Progenitor cell of endocrine pancreas (in vitro differentiated cells): ENCODE measurements at places on chromosomes 5 and 9.
A peak's percentile ranks its signal among the peaks of the same experiment; 100 is the strongest.

DNA sequence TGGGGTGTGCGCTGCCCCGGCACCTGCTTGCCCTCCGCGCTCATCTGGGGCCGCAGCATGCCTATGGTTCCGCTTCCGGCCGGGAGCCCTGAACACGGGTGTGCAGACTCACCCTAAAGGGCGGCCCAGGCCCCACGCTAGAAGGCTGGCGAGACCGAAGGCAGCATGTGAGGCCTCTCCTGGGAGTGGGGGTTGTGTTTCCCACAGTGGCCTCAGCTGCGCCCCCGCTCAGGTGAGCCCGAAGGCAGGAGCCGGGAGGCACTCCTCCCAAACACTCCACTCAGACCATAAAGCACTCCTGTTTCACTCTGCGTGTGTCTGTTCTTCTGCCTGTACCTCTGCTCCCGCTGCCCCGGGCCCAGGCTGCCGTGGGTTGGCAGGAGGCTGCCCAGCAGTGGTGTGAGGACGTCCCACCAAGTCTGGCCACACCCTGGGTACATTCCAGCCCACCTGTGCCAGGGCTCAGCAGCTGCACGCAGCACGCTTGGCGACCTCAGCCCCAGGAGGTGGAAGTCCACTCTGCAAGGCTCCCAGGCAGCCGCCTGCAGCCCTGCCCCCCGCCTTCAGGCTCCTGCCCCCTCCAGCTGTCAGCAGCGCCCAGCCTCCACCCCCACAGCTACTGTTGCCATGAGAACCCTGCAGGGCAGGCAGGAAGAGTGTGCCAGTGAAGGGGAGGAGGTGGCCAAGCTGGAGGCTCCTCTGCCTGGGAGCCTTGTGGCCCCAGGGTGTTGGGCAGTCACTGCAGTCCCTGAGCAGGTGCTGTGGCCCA, 1.2 kb upstream of the AJM1 start:
- no peak for DNase-seq

- DNase-seq, result no peak
Observed at GRCh38 chr5:52746539-52746938, 41.2 kb upstream of the ITGA1 start.

GRCh38 chr5:90171466-90171865, 238.1 kb downstream of the CETN3 start:
- no peak for DNase-seq

DNA sequence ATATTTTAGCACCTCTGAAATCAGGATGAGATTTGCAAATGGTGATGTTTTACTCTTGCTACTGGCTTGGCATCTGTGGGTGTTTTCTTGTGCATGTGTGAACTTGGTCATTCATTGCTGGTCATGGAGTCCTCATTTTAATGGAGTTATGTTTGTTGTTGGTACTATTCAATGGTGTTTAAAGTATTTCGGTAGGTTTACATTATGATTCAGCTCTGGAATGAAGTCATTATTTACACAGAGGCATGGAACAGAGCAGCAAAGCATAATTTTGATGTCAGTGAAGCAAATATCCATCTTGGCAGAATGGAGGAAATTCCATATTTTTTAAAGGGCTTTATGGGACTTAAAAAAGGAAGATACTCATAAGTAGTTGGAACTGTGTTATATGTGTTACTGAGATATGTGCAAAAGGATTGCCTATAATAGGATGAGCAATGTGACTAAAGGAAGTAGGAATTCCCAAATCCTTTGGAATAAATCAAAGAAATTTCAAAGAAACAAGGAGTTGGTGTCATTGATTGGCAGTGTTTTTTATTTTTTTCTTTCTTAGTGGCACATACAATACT, 147.4 kb downstream of the ACTBL2 start:
- DNase-seq, result no peak

DNA sequence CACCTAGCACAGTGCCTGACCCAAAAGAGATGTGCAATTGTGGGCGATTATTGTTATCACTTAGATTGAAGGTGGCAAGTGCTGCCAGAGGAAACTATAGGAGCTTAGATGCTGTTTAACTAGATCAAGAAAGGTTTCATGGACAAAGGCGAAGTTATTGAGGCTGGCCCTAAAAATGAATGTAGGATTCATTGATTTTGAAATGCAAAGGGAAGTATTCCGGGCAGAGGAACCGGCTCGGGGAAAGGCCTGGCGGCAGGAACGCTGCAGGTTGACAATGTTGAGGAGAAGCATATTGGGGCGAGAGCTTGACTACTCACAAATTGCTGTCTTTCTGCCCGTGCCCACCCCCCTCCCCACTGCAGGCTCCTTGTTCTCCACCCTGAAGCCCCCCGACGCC, 37.4 kb upstream of the TTC1 start:
- no peak for DNase-seq

GRCh38 chr9:18208166-18209059, 265.5 kb upstream of the ADAMTSL1 start:
- peak; percentile 44 for DNase-seq

GRCh38 chr9:135123773-135124134, 36.3 kb downstream of the OLFM1 start:
- no peak for DNase-seq

DNA sequence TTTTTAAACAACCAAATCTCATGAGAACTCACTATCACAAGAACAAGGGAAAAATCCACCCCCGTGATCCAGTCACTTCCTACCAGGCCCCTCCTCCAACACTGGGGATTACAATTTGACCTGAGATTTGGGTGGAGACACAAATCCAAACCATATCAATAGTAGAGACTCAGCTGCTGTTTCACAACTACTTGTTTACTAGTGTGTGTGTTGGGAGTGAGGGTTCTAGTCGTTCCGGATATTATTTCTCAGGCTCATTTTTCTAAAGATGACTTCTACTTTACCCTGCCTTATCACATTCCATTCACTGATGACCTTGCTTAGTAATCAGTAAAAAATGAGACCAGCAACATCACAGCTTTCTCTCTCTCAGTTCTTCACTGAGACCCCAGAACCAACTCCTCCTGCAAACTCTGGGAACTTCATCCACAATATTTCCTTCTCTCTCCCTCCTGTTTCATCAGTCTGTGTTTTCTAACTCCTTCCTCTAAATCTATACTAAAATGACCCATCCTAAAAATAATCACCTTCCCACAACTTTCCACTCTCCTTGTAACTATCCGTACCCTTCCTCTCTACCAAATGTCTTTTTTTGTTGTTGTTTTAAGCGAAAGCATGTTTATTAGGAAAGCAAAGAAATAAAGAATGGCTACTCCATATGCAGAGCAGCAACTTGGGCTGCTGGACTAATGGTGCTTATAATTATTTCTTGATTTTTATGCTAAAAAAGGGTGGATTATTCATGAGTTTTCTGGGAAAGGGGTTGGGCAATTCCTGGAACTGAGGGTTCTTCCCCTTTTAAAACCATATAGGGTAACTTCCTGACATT, 121.5 kb upstream of the SPRY4 start:
- no peak for DNase-seq

GRCh38 chr5:133706506-133707430, 94.4 kb upstream of the FSTL4 start:
- no peak for DNase-seq

DNA sequence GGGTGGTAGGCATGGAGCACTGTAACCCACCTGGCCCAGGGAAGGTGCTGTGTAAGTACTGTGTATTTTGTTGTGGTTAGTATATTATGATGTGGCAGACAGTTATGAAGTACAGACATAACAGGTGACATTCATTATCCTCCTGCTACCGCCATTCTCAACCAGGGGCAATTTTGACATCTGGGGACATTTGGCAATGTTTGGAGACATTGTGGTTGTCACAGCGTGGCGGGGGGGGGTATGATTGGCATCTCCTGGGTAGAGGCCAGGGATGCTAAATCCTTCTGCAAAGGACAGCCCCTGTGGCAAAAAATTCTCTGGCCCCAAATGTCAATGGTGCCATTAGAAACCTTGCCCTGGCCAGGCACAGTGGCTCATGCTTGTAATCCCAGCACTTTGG, 9.8 kb upstream of the RPL26L1 start:
- no peak for DNase-seq

DNA sequence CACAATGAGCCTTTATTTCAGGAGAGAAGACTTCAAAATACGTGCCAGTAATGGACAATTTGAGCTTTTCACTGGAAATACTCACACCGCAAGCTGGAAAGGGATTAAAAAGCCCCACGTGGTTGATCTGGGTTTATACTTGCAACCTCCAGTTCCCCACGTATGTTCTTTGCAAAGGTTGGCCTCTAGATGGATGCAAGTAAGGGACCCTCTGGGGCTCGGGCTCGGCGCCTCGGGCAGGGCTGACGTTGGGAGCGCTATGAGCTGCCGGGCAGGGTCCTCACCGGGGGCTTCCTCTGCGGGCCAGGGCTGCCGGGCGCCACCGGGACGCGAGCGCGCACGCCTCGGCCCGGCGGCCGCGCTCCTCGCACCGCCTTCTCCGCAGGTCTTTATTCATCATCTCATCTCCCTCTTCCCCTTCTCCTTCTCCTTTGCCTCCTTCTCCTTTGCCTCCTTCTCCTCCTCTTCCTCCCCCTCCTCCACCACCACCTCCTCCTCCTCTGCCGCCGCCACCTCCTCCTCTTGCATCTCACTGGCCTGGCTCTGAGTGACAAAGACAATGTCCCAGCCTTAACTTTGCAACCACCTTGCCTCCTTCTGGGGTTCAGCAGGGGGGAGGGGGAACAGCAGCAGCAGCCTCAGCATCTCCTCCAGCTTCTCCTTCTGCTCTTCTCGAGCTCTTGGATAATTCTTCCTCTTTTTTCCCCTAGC, 701 bp upstream of the ZNF462 start:
- DNase-seq, result peak; percentile 56

GRCh38 chr5:151596828-151597539, 5.9 kb upstream of the FAT2 start:
- peak; percentile 27 for DNase-seq

GRCh38 chr5:143569722-143570567, 166.5 kb upstream of the NR3C1 start:
- no peak for DNase-seq

GRCh38 chr5:74851684-74852353, 14.4 kb downstream of the FAM169A start:
- DNase-seq, result no peak

DNA sequence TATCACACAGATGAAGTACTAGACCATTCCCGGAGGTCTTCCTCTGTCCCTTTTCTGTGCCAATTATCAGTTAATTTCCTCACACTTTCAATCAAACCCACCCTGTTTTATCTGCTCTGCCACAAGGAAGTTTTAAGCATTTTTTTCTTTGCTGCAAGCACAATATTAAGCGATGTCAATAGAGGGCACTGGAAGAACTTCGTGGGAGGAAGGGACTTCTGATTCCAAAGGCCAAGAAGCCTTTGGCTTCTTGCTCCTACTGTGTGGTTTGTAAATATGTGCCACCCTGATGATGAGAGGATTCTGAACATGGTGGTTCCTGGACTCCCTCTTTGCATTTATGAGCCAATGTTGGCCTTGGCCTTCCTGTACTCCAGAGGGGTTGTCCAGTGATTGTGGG, 1712.5 kb upstream of the C9orf72 start:
- DNase-seq, result no peak

DNA sequence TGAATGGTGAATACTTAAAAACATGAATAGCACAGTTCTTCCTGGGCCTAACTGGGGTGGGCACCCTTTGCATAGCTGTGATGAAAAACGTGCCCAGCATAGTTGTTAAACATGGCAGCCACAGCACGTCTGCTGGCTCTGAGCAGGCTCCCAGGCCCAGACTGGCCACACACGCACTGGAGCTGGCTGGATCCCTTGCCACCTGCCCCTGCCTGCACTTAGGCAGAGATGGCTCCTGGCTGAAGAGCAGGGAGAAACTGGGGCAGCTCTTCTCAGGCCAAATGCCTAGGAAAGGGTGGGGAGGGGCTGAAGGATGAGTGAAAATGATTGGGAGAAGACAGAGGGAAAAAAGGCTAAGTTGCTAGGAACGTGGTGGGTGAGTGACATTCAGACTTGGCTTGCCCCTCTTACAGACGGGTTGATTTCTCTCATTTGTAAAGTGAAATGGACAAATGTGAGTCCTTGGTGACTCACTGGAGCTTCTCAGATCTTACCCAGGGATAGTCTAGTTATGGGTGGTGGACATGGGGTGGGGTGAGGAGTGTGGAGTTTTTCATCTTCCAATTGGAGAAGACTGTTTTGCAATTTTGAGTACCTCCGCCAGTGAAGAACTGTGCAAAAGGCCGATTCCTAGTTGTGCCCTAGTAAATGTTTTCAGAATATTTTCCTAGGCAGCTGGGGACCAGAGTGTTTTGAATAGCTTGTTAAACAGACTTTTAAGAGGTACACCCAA, 42.4 kb downstream of the TRIO start:
- no peak for DNase-seq

- no peak for DNase-seq
Observed at GRCh38 chr5:54296386-54296785, 14.0 kb downstream of the ARL15 start.

DNA sequence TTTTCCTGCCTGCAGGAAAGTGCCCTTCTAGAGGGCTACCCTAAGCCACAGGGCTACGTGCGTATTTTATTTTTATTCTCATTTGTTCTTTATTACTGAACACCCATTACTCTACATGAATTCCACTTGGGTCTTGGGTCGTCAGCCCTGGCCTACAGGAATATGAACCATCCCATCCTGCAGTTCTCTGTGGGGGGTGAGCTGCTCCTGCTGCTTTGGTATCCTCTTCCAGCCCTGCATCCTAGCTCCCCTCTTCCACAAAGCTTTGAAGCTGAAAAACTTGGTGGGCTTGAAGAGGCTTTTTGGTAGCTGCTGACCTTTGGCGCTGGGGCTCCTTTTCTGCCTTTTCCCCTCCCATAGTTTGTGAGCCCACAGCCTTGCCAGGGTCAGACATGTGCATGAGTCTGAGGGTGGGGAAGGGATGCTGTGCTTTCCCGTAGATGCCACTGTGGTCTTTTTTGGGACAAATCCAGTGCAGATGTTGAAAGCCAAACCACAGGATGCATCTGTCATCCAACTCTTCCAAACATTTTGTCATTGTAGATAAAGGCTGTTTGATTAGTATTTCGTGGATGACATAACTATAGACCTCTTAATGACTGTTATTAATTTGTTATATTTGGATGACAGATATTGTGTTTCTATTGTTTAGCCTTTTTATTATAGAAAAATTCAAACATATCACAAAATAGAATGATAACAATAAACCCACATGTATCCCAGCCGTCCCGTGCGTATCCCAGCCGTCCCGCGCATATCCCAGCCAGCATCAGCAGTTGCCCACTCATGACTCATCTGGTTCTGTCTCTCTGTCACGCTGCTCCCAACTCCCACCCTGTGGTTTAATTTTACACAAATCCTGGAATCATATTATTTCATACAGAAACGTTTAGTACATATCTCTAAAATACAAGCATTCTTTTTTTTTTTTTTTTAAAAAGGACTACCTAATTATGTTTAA, 43.9 kb downstream of the SLC46A2 start:
- DNase-seq, result no peak
